WTC11 (cell line): ENCODE measurements at places on chromosomes 7 and 10. TPM values are rescaled to one million over a fixed set of nuclear protein-coding genes. Genes with fewer than 3 reads are reported as not detected.

- peaks cover 7% of the 10 kb centered on the region for H3K4me1 ChIP-seq
- H3K27me3 ChIP-seq: peaks cover 5% of the 10 kb centered on the region; the same call in 1 of the 2 replicates
- peaks cover 13% of the 10 kb centered on the region for H3K36me3 ChIP-seq
- no peak for DNase-seq
- no peak overlapping the region for H3K4me3 ChIP-seq
Observed at GRCh38 chr10:121138918-121139317, 287.8 kb downstream of the WDR11 start.

DNA sequence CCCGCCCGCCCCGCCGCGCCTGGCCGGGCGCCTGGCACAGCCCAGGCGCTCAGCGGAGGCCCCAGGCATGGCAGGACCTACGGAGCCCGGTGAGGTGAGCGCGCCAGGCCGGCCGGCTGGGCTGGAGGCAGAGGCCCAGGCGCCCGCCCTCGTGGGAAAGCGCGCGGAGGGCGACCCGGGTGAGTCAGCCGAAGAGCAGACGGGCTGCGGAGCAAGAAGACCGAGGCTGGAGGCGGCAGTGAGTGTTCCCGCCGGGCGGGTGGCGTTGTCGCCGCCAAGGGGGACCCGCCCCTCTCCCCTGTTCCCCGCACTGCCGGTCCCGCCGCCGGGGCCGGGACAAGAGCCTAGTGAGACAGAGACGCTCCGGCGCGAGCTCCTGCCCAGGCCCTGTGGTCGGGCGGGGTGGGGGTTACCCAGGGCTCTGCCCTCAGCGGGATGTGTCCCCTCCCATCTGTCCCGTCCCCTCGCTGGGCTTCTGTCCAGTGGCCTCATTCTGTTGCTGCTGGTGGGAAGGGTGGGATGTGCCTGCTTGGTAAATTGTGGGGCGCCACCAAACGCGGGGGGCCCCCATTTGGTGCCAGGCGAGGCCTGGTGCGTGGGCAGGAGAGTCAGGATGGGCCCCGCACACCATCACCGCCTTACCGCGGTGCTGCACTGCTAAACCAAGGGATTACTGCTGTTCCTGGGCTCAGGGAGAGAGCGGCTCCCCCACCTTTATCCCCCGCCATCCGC is 17.0 kb upstream of the NODAL start:
- peaks cover 70% of the 10 kb centered on the region for H3K4me1 ChIP-seq
- H3K36me3 ChIP-seq: no peaks in the 10 kb centered on the region
- H3K4me3 ChIP-seq: peak overlapping the region; percentile 76
- H3K27ac ChIP-seq: no peak overlapping the region
- peak; percentile 54 for DNase-seq

GRCh38 chr7:90681336-90682022 is 85.4 kb downstream of the CDK14 start:
- H3K36me3 ChIP-seq: no peaks in the 10 kb centered on the region
- no peak overlapping the region for H3K4me3 ChIP-seq
- H3K4me1 ChIP-seq: peaks cover 47% of the 10 kb centered on the region
- no peaks in the 10 kb centered on the region for H3K27me3 ChIP-seq
- peak overlapping the region; percentile 41; the same call in 1 of the 2 replicates for H3K27ac ChIP-seq

Gene OR6B1
- total RNA-seq: not detected in 3 replicates

DNA sequence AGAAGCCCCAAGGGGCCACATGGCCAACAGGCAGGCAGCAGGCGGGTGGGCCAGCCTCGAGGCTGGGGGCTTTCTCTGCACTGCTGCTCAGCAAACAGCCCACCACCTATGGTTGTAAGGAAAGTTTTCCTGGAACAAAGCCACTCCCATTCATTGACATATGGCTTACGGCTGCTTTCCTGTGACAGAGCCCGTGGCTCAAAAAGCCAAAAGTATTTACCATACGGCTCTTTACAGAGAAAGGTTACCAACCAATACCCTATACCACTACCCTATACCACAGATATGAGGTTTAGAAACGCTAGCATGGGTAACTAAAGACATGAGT is 152.7 kb downstream of the MAD1L1 start:
- no peaks in the 10 kb centered on the region for H3K27me3 ChIP-seq
- H3K36me3 ChIP-seq: peaks cover 4% of the 10 kb centered on the region; the same call in 1 of the 2 replicates

Gene DNAJC12
- 0.94 to 1.8 TPM (median 1.5 TPM) in 3 replicates for total RNA-seq
